ENCODE measurements at places on chromosomes 16 and 17.
A peak's percentile ranks its signal among the peaks of the same experiment; 100 is the strongest.

DNA sequence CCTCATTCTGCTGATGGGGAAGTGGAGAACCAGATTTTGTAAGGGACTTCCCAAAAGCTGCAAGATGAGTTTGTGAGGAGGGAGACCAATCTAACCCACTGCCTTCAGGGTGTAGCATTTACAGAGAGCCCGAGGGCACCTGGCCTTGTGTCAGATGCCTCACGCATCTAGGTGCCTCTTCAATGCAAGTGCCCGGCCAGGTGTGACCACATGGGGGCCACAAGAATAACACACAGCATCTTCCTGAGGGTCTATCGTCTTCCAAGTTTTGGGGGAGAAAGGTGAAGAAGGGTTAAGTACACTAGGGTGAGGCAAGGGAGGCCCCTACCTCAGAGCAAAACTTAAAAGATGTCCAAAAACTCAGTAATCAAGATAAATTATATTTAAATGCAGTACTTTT, 401.7 kb upstream of the CDH5 start:
- DNase-seq: no peak

GRCh38 chr17:67629971-67630320, 87.8 kb upstream of the NOL11 start:
- no peak for DNase-seq

DNA sequence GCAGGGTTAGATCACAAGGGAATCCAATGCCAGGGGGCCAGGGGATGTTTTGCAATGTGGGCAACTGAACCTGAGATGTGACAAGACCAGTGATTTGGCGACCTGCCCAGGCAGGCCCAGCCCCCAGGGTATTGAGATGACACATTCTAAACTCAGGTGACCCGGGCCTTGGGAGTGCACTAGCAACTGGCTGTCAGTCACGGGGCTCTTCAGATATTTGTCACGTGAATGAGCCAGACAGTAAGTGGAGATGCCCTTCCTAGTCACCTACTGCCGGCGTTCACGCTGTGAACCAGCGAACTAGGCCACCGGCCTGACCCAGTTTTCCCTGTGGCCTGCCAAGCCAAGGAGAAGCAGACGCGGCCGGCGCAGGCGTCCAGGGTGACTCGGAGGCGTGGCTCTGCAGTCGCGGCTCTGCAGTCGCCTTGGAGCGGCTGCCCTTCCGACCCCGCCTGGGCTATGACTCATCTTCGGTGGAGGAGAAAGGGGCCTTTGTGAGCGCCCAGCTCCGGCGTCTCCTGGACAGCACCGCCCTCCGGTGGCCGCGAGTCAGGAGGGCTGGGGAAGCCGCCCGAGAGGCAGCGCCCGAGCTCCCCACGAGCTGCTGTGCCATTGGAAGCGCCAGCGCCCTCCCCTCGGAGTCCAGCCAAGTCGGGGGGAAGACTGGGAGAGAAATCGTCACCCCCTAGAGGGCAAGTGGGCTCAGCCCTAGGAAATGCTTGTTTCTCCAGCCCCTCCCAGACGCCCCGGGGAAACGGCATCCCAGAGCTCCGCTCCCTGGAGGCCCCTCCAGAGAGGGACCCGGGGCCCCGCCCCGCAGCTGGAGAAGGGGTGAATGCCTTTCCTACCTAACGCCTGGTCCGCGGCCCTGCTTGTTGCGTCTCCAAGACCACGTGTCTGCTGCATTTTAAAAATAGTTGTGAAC, 38.8 kb downstream of the WSB1 start:
- DNase-seq: peak; percentile 80

GRCh38 chr17:61296058-61296457, 103.6 kb upstream of the TBX2 start:
- DNase-seq: no peak

- no peak for DNase-seq
Measured at GRCh38 chr17:29620271-29620670, 2.4 kb downstream of the CORO6 start.

GRCh38 chr16:88705076-88705684, 1.0 kb downstream of the RNF166 start:
- no peak for DNase-seq

DNA sequence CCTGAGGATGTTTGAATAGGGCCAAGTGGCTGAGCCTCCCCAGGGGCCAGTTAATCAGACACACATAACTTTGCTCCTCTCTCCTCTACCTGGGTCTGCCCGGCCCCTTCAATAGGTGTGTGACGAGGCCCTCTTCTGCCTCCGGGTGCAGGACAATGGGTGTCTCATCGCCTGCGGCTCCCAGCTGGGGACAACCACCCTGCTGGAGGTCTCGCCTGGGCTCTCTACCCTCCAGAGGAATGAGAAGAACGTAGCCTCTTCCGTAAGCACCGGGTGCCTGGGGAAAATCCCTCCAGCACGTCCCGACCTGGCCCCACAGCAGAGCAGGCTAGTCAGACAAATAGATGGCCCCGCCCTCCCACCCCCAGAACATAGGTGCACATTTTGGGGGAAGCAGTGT, 16.1 kb upstream of the KIF19 start:
- DNase-seq: no peak

- DNase-seq: no peak
Measured at GRCh38 chr16:84229471-84229870, 10.3 kb downstream of the KCNG4 start.

GRCh38 chr16:3030222-3031212, 6.2 kb downstream of the BICDL2 start:
- no peak for DNase-seq

- DNase-seq: no peak
Measured at GRCh38 chr16:57115514-57116182, 23.3 kb downstream of the CPNE2 start.

- DNase-seq: no peak
Measured at GRCh38 chr17:10831696-10832095, 6.2 kb downstream of the PIRT start.

DNA sequence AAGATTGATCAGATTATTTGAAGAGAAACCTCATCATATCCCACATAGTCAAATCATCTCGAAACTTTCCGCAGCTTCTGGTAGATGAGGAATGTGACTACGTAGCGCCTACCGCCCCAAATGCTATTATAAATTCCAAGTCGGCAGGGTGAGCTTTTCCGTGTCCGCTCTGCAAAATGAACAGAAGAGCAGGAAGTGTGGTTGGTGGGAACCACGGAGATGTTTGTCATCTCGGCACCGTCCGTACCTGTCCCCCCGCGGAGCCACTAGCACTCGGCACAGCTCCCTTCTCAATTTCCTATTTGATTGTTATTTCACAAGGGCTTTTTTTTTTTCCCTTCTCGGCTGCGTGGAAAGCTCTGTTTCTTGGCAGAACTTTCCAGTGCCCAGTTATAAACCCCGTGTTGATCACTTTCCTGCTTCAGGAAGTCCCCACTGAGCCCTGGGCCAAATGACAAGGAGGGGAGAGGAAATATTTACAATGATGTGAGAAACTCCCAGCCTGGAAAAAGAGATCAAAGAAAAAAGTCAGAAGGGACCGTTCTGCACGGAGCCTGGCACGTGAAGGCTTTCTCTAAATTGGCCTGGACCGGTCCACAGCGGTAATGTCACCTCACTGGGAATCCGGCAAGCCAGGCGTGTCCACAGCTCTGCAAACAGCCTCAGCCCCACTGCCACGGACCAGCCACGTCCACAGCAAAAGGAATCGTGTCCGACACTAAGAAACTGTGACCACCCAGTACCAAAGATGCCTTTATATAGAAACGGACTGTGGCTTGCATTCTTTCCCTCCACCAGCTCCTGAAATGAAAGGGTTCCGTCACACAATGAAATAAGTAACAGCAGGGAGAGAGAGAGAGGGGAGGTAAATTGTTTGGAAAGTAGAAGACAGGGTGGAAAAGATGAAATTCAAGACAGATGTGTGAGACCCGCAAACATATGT, 65.0 kb downstream of the MRM3 start:
- DNase-seq: no peak

DNA sequence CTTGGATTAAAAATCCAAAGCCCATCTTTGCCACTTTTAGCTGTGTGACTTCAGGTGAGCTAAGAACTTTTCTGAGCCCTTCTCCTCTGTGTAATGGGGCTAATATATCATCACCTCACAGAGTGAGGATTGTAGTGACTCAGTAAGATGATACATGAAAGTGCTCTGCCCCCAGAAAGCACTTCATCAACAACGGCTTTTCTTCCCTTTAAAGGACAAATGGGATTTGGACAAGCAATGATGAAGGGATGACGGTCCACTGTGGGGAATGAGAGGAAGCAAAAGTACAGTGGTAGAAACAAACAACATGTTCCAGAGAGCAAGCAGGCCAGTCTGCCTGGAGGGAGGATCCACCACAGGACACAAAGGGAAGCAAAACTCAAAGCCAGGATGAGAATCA, 14.3 kb upstream of the TMED6 start:
- DNase-seq: no peak

DNA sequence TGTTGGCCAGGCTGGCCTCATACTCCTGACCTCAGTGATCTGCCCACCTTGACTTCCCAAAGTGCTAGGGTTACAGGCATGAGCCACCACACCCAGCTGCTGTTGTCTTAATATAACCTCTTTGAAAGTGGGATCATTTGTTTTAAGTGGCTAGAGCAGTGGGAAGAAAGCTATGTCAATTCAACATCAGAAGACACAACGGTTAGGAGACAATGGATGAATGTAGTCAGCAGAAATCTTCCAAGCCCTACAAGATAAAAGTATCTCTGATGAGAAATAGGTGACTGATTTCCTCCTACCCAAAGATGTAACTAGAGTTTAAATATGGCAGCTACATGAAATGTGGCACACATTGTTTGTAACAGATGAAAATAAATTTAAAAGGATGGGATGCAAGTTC, 20.0 kb upstream of the TRIM25 start:
- DNase-seq: no peak

GRCh38 chr17:28324267-28324745, 5.3 kb downstream of the TMEM97 start:
- DNase-seq: no peak

DNA sequence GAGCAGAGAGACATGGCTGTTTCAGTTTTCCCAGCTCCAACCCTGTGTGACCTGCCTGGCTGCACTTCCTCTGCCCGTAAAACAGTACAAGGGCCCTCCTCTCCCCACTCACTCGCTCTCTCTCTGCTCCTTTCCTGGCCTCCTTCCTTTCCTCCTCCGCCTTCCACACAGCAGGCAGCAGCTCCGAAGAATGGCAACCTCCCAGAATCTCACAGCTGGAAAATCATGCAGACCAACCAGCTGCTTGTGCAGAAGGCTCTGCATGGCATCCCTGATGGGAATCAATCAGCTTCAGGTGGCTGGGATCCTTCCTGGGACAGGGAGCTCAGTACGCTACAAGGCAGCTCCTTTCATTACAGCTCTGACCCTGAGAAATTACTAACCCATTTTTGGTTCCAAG, 27.4 kb downstream of the TMEM132E start:
- no peak for DNase-seq

GRCh38 chr17:56678249-56679114, 85.0 kb downstream of the NOG start:
- no peak for DNase-seq

DNA sequence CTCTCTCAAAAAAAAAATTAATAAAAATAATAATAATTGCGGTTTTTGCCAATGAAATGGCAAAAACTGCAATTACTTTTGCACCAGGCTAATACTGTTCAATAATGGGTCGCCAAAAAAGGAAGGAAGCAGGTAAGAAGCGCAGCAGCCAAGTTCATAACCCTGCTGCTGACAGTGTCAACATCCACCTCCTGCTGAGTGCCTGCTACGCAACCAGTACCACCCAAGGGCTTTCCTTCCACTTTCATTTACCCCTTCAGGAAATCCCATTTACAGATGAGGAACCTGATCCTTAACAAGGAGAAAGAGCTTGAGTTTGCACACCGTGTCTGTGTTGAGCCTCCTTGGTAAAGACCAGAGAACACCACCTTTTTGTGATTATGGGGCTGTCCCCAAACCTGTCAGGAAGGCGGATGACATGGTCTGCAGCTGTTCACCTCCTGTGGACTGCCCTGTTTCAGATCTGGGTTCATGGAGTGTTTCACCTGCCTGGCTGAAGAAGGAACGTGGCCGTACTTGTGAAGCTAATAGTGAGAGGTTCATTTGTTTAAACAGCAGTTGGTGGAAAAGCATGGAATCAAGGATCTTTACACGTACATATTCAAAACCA, 378.0 kb downstream of the SLC39A11 start:
- DNase-seq: no peak

DNA sequence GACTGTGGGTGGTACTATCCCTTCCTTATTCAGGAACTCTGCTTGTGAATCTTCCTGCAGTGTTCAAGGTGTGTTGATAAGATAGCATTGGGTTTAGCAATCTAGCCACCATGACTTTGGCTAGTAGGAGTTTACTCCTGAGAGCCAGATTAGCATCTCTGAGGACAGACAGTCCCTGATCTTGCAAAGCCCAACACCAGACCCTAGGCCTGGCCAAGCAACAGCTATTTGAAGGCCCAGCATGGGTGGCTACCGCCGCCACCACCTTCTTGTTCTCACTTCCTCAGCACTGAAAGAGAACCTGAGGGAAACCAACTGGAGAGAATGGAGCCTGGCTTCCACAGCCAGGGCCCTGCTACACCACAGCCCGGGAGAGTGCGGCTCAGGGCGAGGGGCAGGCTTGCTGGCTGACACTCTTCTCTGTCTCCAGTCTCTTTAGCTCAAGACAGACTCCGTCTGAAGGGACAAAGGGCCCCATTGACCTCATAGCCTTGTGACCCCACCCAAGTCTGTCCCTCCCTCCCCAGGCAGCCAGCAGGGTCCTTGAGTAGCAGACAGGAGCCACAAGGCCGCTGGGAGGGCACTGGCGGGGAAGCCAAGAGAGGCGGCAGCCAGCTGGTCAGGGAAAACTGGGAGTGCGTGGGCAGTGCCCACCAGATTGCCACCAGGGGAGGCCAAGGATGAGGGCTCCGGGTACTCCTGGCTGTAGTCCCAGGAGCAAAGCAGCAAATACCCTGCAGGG, 10.9 kb upstream of the ARHGAP23 start:
- no peak for DNase-seq

- DNase-seq: no peak
Measured at GRCh38 chr16:48918520-48919258, 308.7 kb upstream of the N4BP1 start.

DNA sequence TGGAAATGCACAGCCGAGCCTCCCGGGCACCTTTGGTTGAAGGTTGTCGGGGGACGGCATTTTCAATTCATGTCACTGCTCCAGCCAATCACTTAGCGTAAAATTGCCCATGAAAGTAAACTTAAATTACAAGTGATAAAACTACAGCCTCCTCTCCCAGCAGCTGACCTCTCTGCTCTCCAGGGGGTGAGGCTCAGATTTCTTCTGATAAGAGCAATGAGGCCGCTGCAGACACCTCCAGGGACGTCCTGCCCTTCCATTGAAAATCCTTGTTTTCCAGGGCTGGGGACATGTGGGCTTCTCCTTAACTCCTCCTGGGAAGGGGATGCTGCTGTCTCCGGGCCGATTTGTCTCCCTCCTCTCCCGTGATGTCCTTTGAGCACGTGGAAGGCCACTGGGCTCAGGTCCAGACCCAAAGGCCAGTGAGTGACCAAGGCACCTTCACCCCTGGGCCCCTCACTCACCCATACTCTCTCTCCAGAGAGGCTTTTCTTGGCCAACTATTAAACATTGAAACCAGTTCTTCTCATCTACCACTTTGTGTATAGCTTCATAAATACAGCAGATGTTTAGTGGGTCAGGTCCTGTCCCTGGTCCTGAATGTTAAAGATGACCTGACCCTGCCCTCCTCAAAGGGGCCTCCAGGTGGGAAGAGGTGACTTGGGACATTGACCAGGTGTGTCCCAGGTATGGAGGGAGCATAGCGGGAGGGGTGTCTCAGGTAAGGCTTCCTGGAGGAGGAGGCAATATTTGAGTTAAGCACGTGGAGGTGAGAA, 52.3 kb downstream of the MGAT5B start:
- DNase-seq: no peak

GRCh38 chr16:50530277-50531236, 17.6 kb upstream of the NKD1 start:
- no peak for DNase-seq
